ENCODE measurements at places on chromosomes 5 and 9. TPM values are rescaled to one million over a fixed set of nuclear protein-coding genes. Genes with fewer than 3 reads are reported as not detected.

The MARCOL gene
- not detected for total RNA-seq

The AQP3 gene
- 2.4 TPM for total RNA-seq

The ANKRD34B gene
- not detected for total RNA-seq

The SPATA31A3 gene
- not detected for total RNA-seq

The FBXL7 gene
- total RNA-seq: 18.2 TPM

The CAVIN4 gene
- 0.91 TPM for total RNA-seq

The GFI1B gene
- not detected for total RNA-seq

The ZNF169 gene
- total RNA-seq: 5.9 TPM

The GAS1 gene
- 61.7 TPM for total RNA-seq

The LRRTM2 gene
- 3.0 TPM for total RNA-seq

The ZNG1C gene
- 17.4 TPM for total RNA-seq

The RNF183 gene
- total RNA-seq: not detected

The KIF27 gene
- total RNA-seq: 6.4 TPM

The PTAR1 gene
- 86.6 TPM for total RNA-seq

Data from articular chondrocyte of knee joint (primary cell).